RPMI8226 (cell line): ENCODE measurements at places on chromosomes 1 and 21.

DNA sequence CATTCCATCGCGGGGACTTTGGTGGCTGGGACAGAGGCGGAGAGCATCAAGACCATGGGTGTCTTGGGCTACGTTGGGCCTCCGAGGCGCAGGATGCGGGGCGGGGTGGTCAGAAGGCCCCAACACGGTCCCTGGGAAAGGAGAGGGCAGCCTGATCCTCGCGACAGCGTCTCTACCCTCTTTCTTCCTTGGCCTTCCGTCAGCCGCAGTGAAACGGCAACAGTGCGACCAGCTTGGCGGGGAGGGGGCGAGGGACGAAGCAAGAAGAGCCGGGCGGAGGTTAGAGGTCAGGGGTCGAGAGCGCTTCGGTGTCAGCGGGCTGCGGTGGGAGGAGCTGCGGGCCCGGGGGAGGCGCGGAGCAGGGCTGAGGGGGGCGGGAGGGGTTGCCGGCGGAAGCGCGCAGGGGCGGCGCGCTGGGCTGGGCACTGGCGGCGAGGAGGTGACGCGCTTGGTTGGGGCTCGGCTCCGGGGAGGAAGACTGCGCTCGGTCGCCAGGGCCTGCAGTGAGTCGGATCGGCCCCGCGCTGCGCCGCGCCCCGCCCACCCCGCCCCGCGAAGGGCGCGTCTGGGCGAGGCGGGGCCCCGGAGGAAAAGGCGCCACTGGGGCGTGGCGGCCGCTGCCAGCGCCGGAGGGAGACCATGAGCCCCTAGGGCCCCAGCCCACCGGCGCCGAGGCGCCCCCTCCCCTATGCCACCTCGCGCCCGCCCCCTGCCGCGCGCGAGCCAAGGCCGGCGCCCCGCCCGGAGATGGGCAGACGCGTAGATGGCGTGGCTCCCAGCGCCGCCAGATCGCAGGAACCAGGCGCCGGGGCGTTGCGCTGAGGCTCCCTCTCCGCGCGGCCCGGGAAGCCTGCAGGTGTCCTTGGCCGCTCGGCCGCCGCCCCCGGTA is at the start of gene KCNC4:
TSS of gene KCNC4 (plus strand) at position 600 of the 889 bp plus-strand sequence. CDS start 1,186 bp downstream, outside the sequence.
- DNase-seq, result peak; percentile 78

- no peak for DNase-seq
These were observed 80.5 kb upstream of the PRMT6 start for GRCh38 chr1:106975944-106976343.

- no peak for DNase-seq
These were observed 455.2 kb downstream of the LTN1 start for GRCh38 chr21:28537371-28538079.

GRCh38 chr1:1020000-1020404 is at the start of gene AGRN:
TSS of gene AGRN (plus strand) at chr1:1020120. CDS start at chr1:1020173, 53 bp downstream.
- DNase-seq, result no peak

DNA sequence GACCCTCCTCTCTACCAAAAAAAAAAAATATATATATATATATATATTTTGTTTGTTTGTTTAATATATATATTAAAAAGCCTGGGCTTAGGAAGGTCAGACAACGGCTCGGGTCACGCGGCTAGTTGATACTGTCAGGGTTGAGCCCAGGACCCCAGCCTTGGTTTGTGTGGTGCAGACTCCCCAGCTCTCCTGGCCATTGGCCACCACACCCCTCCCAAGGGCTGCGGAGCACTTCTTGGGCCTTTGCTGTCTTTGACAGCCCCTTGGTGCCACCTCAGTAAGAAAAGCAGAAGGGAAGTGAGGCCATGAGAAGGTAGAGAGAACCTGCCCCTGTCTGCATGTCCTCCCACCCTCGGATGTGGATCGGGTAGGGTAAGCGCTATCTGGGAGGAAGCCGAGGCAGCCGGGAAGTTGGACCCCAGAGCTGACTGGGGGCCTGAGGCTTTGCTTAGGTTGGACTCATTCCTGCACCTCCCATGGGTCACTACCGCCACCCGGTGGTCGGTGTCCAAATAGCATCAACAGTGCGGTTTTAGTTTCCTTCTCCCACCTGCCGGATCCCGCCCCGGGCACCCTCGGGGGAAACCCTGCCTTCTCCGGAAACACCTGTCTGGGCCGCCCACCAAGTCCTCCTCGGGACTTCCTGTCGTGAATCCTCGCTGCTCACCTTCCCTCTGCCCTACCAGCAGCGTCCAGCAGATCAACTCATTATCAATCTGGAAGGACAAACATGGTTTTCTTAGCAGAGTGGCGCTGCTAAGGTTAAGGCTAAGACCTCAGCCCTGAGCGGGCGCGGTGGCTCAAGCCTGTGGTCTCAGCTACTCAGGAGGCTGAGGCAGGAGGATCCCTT is 29.8 kb upstream of the GNPAT start:
- peak; percentile 96 for DNase-seq

DNA sequence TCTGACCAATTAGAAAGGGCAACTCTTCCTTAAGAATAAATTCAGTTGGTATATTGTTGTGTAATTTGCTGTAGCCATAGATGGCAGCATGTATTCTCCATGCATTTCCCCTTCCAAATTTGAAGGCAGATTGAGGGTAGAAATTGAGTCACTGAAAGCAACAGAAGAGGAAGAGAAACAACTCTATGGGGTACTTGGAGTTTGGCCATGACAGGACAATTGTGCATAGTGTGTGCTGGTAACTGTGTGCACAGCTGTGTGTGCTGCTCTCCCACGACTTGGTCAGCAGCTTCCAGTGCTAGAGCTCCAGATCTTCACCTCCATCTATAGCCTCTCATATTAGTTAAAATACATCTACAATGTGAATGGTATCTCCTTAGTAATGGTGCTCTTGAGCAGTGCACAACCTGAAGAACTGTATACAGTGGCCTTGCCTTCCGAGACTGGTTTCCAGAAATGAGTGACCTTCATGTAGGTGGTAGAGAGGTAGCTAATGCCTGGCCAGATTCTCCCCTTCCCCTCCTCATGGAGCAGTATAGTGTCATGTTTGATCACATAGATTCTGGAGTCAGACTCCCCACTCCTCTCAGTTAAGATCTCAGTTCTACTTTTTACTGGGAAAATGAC is 882 bp upstream of the FCAMR start:
- peak; percentile 61 for DNase-seq

- no peak for DNase-seq
These were observed 155.4 kb downstream of the SMYD3 start for GRCh38 chr1:246351721-246352120.

- no peak for DNase-seq
These were observed 40.6 kb downstream of the NTNG1 start for GRCh38 chr1:107181253-107181969.

DNA sequence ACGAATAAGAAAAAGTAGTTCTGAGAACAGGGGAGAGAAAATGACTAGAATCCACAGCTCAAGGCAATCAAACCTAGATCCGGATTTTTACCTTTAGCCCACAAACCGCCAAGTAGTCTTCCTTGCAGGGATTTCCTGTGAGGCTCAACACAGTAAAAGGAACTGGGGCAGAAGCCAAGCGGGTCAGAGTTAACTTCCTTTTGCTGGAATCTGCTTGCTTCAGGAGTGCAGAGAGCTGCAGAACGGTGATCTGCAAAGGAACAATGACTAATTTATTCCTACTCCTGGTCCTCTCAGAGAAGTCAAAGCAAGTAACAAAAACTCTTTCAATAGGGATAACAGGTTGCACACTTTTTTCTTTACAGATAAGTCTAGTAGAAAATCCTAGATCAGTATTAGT is 53.4 kb downstream of the UBR4 start:
- no peak for DNase-seq

- DNase-seq, result no peak
These were observed 34.4 kb downstream of the TESK2 start for GRCh38 chr1:45456531-45456930.

- DNase-seq, result no peak
These were observed 660.6 kb upstream of the B3GALT2 start for GRCh38 chr1:193846876-193847604.

- no peak for DNase-seq
These were observed 7.8 kb upstream of the MUTYH start for GRCh38 chr1:45348020-45348419.

DNA sequence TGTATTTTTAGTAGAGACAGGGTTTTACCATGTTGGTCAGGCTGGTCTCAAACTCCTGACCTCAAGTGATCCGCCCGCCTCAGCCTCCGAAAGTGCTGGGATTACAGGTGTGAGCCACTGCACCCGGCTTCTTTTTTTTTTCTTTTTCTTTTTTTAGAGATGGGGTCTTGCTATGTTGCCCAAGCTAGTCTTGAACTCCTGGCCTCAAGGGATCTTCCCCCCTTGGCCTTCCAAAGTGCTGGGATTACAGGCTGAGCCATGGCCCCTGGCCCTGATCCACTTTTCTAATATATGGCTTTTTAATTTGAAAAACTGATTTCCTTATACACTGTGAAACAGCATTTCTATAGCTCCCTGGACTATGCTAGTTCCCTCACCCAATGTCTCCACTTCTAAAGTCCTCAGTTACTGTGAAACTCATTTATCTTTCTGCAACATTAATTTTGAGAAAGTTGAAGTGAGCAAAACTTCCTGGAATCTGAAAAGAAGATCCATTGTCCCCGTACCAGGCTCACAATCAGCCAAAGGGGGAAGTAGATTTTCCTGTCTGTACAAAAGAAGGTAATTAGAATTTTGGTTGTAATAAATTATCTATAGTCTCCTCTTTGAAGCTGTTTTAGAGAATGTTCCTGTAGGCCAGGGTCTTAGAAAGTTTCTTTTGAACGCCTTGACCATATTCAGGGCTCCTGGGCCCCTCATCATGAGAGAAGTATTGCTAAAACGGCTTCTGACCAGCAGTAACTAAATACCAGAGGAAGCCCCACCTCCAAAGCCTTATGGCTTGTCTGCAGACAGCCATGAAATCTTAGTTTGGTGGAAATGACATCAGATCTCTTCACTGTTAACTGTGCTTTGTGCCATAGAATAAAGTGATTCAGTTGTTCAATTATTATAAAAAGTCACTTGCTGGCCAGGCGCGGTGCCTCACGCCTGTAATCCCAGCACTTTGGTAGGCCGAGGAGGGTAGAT is 34.9 kb downstream of the DEGS1 start:
- DNase-seq, result no peak

DNA sequence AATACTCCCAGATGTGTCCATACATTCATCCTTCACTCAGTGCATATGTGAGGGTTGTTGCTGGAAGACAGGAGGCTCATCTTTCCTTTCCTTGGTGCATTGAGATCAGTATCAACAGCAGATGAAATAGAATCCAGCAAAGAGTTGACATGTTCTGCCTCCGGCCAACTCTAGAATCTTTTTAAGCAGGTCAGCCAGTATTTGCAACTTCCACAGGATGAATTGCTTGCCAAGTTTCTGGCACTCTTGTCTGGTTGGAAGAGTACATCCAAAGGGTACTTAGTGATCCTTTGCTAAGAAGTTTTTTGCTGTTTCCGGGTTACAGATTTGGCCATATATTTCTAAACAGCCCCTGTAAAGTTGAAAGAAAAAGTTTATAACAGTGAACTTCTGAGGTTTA is 21.1 kb downstream of the SYNC start:
- no peak for DNase-seq

DNA sequence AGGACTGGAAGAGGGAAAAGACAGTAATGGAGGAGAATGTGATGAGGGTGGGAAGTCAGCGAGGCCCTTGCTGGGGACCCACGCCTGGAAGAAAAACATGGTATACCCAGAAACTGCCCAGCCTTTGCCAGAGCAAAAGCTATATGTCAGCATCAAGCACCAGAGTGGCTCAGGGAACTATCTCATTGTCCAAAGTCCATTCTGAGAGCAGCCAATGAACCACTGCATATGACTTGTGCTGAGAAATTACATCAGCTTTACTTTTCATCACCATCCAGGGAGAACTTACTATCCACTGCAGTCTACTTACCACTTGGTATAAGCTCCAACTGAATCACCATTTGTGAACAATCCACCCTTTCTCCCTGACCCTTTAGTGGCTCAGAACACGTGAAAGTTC is 148.1 kb downstream of the TTLL7 start:
- DNase-seq, result no peak

DNA sequence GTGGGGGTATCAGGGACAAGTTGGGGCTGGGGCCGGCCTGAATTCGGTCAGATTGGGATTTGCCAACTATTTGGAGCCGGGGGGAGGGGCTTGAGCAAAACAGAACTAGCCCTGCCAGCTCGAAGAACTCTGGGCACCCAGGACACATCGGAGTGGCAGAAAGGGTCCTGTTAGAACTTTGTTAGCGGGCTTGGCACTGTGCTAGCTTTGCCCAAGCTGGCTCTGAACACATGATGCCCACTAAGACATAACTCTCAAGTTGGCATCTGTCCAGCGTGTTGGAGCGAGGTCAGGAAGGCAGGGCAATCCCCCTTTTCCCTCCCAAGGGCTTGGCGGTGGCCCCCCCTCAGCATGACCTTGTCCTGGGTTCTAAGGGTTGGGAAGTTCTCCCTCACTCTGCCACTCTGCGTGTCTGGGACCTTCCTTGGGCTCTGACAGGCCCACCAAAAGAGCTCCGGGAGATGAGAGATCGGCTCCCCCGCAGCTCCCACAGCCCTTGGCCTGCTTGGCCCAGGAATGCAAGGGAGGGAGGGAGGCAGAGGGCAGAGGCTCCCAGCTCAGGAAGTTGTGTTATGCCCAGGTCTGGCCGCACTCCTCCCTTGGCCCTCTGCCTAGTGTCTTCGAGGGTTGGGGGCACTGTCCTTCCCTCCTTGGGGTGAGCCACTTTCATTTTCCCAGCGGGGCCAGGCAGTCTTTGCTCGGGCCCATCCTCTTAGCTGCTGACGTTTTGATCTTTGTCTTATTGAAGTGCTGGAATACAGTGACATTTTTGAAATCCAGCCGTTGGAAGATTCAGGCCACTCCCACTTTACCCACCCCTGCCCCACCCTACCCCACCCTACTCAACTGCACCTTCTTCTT is 1.2 kb downstream of the LMNA start:
- peak; percentile 84 for DNase-seq

DNA sequence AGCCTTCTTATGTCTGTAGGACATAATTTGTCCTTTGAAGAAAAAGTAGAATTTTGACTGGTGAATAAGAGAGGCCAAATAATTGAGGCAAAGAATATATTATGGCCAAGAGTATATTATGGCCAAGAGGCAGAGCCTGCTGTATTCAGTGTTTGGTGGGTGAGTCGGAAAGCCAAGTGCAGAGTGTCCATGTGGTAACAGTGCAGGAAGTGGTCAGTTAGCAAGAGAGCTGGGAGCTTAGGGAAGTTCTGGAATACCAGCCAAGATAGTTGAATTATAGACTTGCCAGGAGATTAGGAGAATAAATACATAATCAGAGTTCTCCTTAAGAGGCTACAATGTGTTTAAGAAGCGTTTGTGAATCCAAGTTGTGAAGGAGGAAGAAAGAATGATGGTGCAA is 131.5 kb upstream of the LMO4 start:
- DNase-seq, result no peak

DNA sequence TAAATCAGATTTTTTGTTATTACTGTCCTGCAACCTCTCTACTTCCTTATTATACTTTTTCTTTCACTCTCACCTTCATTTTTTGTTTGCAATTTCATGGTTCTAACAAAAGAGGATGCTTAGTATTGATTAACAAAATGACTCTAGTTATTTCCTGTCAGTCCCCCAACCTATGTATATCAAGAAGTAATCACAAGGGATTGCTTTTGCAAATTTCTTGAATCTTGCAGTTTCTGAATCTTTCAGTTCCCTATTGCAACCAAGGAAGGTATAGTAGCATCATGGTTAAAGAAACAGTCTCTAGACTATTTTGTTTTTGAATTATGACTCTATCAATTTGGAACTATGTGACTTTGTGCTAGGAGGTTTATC is 446.9 kb downstream of the NEGR1 start:
- DNase-seq, result no peak

- DNase-seq, result no peak
These were observed 61.1 kb downstream of the SDC3 start for GRCh38 chr1:30847358-30847972.

- DNase-seq, result no peak
These were observed 31.8 kb upstream of the SLFNL1 start for GRCh38 chr1:41053316-41053715.

GRCh38 chr1:96236156-96236739 is 485.3 kb upstream of the PTBP2 start:
- DNase-seq, result peak; percentile 14

- DNase-seq, result no peak
These were observed 439.5 kb downstream of the SMYD3 start for GRCh38 chr1:246067432-246068216.
